ENCODE measurements at places on chromosomes 3 and 15.

DNA sequence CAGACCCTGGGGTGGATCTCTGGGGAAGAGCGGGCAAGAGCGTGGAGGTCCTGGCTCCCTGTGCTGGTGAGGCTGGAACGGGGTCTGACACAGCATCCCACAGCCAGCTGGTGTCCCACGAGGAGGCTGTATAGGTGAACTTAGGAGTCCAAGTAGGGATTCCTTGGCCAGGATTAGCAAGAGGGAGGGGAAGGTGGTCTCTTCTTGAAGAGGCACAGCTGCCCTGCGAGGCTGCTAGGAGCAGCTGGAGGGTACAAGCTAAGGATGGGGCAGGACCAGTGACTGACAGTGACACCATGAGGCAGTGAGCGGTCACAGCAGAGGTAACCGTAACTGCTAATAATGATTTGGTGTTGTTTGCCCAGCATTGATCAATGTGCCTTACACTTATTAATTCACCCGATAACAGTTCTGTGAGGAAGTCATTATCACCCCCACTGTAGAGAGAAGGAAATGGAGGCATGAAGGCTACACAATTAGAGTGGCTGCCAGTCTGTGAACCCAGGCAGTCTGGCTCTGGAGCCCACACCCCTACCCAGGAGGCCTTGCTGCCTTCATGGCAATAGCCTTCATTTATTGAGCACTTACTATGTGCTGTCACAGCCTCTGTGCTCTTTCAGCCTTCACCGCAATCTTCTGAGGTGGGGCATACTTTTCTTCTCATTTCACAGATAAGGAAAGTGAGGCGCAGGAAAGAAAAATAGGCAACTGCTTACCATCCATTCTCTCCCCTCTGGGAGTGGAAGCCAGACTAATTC, 59.4 kb downstream of the TMEM44 start:
- peak; percentile 55 for DNase-seq

DNA sequence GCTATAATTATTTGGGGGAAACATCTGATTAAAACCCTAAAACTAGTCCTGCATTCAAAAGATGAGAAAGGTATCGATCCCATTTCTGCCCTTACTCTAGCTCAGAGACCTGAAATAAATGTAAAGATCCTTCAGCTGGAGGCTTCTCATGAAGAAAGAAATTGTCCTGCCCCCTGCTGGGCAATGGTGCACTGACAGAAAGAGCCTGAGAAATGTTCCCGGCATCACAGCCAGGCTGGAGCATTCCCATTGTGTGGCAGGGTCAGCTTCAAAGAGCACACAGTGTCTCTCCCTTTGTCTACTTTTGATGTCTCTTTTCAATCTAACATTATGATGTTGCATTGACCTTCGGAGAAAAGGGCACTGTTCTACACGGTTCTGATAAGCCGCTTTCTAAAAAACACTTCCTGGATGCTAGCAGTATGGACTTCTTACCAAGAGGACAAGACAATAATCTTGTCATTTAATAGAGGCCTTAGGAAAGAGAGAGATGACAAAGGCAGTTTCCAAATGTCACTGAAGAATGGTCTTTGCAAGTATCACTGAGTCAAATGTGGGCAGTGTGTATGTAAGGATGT, 287.5 kb downstream of the MAGI1 start:
- no peak for DNase-seq

DNA sequence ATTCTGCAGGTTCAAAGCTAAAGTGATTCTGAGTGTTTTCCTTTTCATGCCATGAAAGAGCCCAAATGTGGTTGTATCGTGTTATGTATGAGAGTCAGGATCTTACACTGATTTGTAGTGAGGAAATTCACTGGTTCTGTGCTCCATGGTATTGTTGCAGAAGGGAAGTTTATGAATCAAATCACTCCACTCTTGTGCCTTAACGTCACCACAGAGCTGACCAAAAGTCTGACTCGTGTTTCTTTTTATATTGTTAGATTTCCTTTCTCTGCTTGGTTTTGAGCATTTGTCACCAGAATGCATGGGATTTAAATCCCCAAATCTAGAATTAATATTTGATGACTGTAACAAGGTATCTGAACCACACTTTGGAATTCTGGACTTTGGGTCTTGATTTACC, 29.1 kb upstream of the SLC30A4 start:
- no peak for DNase-seq

DNA sequence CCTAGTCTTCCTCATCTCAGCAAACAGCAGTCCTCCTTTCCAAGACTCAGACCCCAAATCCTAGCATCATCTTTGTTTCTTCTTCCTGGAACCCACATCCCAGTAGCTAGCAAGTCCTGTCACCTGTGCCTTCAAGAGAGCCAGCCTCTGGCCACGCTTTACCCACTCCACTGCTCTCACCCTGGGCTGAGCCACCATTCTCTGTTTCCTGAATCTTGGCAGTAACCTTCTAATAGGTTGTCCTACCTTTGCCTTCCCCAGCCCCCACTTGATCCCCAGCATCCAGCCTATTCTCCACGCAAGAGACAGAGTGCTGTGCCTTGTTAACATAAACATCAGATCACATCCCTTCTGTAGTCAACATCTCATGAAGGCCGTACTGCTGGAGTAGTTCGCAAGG, 323.4 kb downstream of the LRTM1 start:
- no peak for DNase-seq

DNA sequence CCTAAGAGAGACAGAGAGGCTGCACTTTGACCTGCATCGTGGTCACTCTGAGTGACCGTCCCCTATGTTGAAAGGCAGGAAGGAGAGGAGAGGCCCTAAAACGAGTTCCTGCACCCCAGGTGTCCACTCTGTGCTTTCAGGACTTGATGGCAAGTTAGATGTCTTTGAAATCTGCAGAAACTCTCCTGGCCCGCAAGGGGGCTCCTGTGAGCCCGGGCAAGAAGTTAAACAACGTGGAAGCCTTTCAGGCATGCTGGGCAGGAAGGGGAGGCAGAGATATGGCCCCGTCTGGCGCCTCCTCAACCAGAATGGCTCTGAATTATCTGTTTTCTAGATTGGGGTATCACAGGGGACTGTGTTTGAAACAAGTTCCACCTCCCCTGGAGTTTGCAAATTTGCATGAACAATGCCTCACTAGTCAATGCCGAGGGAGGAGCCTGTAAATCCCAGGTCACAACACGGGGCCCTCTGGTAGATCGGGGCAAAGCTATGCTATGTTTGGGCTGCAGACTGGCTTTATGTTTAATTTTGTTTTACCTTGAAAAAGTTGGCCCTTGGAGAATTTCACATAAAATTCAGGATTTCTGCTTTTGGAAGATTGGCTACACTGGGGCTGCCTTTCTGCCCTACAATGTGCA, 9.8 kb downstream of the CTXND1 start:
- DNase-seq, result peak; percentile 31

DNA sequence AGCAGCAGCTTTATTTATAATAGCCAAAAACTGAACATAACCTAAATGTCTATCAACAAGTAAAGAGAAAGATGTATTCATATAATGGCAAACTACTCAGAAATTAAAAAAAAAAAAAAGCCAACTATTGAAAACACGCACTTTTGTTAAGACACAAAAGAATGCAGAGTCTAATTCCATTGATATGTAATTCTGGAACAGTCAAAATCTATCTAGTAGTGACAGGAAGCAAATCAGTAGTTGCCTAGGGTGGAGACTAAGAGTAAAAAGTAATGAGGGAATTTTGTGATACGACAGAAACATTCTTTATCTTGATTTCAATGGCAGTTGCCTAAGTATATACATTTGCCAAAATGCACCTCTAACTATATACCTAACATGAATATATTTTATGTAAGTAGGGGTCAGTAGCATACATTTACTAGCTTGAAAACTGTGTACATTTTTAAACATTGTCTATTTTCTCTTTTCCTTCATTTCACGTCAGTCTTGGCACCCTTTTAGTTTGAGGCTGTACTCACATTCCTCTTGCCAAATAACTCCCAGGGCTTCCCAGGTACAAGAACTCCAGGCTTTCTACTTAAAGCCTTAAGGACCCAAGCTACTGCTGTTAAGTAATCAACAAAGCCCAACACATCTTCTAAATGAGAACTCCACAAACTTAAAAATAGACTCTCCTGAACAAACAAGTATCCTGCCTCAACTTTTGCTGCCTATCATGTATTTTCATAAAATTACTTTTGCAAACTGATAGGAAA, 54.7 kb downstream of the ADAM10 start:
- DNase-seq, result no peak

DNA sequence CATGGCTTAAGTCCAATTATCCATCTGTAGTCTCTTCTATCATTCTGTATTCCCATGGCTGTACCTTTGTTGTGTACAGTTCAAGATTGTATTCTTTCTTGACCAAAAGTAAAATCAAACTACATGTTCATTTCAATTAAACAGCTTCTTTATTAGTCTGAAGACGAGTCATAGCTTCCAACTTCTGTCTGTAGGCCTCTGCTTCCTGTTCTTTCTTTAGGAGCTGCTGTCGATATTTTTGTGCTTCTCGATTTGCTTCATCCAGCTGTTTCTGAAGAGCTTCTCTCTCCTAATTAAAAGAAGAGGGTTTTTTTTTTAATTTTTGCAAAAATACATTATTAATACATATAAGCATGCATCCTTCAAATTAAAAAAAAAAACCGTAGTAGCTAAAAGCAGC, 13.0 kb upstream of the HDC start:
- no peak for DNase-seq

GRCh38 chr3:101466465-101467309, 46.3 kb downstream of the SENP7 start:
- DNase-seq, result no peak

- DNase-seq, result no peak
Measured at GRCh38 chr3:53170325-53171063, 9.5 kb downstream of the PRKCD start.

DNA sequence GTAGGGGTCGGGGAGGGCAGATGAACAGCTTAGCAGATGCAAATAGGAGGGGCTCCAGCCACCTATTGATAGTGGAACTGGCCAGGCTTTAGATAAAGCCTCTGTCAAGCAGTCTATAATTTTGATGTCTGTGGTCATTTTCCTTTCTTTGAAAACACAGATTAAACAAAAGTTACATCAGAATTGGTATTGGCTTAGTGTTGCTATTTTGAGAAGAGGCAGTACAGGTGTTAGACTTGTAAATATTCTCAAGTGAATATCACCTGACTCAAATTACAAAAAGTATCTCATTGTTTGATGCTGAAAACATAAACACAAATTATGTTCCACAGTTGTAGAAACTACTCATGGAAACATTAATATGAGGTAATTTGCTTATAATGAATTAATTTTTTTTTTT, 18.1 kb downstream of the GHRL start:
- DNase-seq, result peak; percentile 40

DNA sequence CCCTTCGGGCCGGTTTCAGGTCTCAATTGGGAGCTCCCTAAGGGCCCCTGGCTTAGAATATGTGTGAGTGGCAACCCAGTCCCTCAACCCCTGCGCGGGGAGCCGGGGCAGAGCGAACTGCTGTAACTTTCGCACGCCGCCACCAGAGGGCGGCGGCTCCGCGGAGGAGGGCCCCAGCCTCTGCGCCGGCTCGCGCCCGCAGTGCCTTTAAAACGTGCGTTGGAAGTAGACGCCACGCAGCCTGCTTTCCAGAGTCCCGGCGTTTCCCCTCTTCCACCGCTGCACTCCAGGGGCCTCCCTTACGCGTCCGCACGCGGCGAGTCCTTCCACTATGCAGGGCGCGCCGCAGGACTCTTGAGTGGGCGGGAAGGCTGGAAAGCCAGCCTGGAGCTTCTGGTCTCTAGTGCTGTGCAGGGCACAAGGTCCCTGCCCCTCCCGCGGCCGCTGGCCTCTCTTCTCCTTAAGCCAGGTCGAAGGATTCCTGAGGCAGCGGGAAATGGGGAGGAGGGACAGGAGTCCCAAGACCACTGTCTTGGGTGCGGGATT, 23.7 kb upstream of the RNU6-1 start:
- DNase-seq, result peak; percentile 61

GRCh38 chr3:45807681-45808540, 11.6 kb upstream of the SLC6A20 start:
- peak; percentile 27 for DNase-seq

DNA sequence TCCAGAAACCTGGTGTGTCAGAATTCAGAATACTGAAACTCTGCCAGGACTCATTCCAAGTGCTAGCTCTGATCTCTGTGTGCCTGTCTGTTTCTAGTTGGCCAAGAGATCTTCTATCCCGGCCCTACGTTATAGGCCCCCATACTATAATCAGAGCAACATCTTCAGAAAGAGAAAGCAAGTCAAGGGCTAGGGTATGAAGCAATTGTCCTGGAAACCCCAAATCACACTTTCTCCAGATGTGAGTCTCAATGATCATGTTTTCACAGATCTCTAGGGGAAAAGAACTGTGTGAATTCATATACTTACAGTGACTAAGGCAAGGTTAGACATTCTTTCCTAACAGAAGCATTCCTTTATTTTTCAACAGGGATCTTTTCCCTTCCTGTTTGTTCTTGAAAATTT, 309.7 kb downstream of the SLC9A9 start:
- DNase-seq, result no peak

- DNase-seq, result no peak
Measured at GRCh38 chr3:60366486-60366885, 884.8 kb downstream of the FHIT start.

DNA sequence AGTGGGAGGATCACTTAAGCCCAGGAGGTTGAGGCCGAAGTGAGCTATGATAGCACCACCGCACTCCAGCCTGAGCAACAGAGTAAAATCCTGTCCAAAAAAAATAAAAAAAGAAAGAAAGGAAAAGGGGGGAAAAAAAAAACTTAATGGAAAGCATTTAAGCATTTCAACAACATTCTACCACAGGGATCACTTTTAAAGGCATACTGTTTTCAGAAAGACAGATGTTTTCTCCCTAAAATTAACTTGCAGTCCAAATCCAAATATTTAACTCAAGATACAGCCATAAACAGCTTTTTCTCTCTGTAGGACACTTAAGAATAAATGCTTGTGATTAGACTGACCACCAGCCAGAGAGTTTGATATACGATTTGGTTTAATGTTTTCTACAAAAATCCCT, 141.0 kb downstream of the MAGI1 start:
- DNase-seq, result no peak

DNA sequence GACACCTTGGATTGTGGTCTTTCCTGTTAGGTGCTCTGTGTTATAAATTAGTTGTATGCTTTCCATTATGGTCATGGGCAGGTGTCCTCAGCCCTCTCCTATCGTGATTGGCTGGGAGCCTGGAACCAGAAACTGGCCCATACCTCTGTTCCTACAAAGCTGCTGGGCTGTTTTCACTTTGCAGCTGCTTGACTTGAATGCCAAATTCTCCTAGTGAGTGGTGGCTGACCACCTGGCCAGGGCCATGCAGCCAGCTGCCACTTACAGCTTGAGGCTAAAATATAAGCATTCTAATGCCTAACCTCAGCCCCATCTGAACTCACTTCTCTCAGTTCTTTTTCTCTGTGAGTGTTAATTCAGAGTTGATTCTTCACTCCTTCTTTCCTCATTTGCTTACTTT, 239.3 kb upstream of the GBE1 start:
- peak; percentile 39 for DNase-seq

DNA sequence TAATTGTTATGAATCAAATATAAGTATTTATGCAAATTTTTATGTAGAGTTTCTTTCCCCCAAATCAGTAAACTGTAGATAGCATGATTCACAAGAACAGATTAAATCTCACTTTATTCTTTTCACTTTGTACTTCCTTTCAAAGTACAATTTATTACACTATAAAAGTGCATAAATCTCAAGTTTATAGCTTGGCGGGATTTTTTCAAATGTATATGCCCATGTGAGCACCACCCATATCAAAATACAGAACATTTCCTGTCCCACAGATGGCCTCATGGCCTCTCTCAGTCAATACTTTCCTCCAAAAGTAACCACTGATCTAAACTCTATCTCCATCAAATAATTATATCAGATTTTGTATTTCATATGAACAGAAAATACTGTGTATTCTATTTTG, 196.1 kb upstream of the THRB start:
- no peak for DNase-seq

All from COR-L47 (cell line).